Ammon's horn (tissue), 1 donor: ENCODE measurements at places on chromosomes 4 and X.
A peak's percentile ranks its signal among the peaks of the same experiment; 100 is the strongest.

- no peak for DNase-seq
Observed at GRCh38 chrX:39616098-39616729, 481.5 kb downstream of the BCOR start.

GRCh38 chr4:144449611-144450010, 196.3 kb upstream of the HHIP start:
- DNase-seq = no peak

DNA sequence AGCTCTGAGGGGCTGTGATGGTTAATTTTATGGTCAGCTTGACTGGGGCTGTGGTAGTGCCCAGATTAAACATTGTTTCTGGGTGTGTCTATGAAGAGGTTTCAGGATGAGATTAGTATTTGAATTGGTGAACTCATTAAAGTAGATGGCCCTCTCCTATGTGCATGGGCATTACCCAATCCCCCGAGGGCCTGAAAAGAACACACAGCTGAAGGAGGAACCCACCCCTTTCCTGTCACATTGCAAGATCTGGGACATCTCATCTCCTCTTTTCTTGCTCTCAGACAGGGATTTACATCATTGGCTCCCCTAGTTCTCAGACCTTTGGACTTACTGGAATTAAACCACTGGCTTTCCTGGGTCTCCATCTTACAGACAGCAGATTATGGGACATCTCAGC, 29.4 kb upstream of the NDP start:
- no peak for DNase-seq

- no peak for DNase-seq
Observed at GRCh38 chr4:113707048-113707447, 54.5 kb downstream of the CAMK2D start.

GRCh38 chrX:46876901-46877300, 35.3 kb upstream of the JADE3 start:
- DNase-seq = peak; percentile 2

DNA sequence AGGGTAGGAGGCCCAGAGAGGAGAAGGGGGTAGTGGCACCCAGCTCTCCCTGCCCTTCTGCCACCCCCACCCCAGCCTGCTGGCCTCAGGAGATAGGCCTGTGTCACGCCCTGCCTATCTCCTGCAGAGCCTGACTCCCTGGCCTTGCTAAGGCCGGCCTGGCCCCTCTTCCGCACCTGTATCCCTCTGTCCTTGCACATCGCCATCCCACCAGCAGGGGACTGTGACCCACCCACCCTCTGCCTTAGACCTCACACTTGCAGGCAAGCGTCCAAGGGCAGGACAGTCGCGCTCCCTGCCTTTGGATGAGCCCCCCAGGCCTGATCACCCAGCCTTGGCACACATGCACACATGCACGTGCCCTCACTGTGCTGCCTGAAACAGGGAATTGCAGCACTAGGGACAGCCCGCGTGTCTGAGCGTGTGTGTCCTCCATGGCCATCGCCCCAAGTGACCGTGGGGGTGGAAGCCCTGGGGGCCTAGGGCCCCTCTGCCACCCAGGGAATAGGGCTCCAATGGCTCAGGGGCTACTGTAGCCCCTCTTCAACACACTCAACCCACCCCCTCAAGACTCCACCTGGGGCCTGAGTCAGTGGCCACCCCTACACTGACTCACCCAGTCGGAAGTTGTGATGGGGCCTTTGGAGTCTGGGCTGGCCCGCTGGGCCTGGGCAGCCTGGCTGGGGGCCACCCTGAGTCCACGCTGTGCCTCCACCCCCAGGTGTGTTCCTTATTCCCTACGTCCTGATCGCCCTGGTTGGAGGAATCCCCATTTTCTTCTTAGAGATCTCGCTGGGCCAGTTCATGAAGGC, 2.1 kb downstream of the SLC6A8 start:
- no peak for DNase-seq

DNA sequence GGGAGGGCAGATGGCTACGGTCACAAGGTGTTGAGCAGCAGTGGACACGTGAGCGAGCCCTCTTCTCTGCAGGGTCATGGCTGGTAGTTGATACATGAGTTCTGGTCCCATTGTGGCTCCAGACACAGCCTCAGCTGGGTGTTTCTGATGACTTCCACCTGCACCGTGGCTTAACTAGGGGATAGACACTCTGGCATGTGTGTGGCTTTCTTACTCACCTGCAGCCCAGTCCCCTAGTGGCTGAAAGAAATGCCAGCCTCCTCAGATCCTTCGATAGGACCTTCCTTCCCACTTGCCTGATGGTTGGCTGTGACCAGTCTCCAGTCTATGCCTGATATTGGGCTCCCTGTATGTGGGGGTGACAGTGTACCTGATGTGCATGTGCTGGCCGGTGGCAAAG, 5.0 kb downstream of the GPR78 start:
- no peak for DNase-seq

- no peak for DNase-seq
Observed at GRCh38 chr4:99404595-99405287, 30.4 kb downstream of the ADH7 start.

- no peak for DNase-seq
Observed at GRCh38 chrX:106897259-106897658, 5.9 kb downstream of the RIPPLY1 start.

- DNase-seq = no peak
Observed at GRCh38 chrX:34218063-34218462, 85.9 kb upstream of the FAM47A start.

DNA sequence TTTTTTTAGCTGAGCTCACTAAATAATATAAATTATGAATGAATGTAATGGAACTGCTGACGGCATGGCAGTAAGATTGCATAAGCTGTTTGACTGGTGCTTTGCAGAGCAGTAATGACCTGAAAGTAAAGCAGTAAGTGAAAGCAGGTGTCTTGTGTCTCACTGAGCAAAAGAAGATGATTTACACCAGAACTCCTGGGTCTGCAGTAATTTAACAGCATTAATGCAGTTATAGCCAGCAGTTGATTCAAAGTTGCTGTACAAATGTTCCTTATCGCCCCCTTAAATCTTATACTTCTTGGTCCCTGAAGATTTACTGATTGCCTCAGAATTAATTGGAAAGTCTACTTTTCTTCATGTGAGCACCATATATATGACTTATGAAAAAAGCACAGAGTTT, 187.7 kb downstream of the DCTD start:
- DNase-seq = no peak

DNA sequence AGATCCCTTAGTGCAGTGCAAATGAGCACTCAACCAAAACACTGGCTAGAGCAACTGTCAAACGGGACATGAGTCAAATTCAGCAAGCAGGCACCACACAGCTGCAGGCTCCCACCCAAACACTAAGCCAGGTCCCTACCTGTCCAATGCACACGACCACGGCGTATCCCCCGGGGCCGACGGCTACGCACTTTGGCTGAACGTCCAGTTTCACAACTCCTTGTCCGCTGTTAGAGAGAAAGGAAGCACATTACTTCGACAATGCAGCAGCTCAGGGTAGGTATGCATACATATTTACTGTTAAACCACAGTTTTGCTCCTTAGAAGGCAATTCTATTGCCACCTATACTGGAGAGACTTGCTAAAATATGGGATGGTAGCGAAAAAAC, 35.4 kb downstream of the WDR1 start:
- DNase-seq = no peak

DNA sequence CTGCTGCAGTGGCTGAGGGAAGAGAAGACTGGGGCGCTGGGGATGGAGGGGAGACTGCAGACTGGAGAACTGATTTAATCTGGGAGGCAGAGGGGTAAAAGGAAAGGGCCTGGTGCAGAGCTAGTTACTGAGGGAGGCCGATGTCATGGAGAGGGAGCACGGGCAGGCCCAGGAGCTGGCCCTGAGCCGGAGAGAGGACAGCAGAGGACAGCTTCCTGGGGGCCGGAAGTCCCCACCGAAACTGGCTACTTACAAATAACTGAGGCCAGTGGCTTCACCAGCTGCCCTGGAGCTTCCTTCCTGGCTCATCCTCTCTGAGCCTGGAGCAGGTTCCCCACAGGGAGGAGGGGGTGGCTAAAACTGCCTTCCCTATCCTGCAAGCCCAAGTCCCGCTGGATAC, 26.9 kb downstream of the NSG1 start:
- DNase-seq = no peak

- no peak for DNase-seq
Observed at GRCh38 chr4:24472161-24472510, 112.2 kb downstream of the DHX15 start.

- no peak for DNase-seq
Observed at GRCh38 chr4:89582756-89583505, 254.0 kb downstream of the SNCA start.

- no peak for DNase-seq
Observed at GRCh38 chrX:758917-759316, 128.3 kb downstream of the SHOX start.

DNA sequence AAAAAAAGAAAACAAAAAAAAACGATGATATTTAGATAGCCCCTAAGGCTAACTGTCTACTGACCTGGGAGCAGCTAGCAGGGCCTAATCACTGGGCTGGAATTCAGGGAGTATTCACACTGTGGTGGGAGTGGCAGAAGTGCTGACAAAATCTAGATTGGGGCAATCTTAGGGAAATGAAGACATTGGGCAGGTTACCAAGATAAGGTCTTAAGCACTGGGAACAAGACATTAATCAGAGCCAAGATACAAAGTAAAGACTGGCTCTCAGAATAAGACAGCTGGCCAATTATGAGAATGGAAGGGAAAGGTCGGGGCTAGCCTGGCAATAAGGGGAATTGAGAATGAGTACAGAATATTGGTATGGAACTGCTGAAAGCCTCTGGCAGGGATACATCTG, 100.2 kb upstream of the GRIA3 start:
- no peak for DNase-seq

DNA sequence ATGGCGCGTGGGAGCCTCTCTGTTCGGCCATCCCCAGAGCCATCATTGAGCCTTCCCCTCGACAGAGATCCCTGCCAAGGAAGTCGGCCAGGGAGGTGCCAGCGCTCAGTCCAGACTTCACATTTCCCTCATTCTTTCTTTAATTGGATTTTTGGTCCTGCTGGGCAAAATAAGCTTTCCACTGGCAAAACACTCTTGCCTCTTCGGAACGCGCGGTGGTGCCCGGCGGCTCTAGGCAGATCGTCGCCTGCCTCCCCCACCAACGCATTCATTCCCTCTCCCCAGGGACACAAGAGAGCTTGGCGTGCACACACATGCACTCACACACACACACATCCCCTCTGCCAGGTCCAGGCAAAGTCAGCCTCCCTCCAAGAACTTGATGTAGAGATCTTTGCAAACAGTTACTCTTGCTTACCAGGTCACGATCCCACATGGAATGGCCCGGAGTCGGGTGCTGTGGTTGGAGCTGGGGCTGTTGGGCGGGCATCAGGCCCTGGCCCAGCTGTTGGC, 257.1 kb downstream of the BCOR start:
- peak; percentile 22 for DNase-seq

DNA sequence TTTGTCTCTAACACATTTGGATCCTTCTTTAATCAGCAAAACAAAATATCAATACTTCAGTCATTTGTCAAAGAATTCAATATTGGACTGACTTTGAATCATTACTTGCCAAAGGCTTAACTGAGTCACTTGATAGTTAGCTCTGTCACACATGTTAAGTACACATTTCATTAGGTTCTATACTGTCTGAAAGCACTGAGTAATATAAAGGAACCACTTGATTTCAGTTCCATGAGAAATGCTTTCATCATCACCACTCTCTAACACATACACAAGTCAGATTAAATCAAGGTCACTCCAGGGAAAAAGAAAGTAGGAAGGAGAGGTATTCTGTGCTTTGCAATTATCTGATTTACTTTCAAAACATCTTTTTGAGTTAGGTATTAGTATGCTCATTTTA, 1233.1 kb downstream of the C4orf33 start:
- DNase-seq = no peak

- DNase-seq = no peak
Observed at GRCh38 chrX:2397229-2398063, 103.3 kb downstream of the DHRSX start.

- DNase-seq = no peak
Observed at GRCh38 chr4:47104986-47105385, 73.6 kb downstream of the GABRB1 start.

DNA sequence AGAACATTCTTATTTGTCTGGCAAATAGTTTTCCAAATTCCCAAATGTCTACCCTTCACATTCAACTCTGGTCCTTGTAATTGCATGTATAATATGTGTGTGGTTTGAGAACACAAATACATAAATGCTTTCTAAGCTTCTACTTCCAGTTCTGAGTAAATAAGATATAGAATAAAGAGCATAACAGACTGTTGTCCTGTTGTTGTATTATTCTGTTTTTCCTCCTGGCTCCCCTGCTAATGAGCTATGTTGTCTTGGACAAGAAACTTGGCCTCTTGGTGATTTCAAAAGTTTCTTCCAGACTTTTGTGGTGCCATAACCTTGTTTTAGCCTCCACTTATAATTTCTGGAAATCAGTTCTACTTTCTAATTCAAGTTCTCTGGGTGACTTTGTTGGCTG, 75.3 kb upstream of the USP38 start:
- no peak for DNase-seq

GRCh38 chrX:23731951-23732350, 11.1 kb downstream of the ACOT9 start:
- DNase-seq = no peak

GRCh38 chrX:132071254-132071653, 48.2 kb downstream of the STK26 start:
- DNase-seq = no peak

DNA sequence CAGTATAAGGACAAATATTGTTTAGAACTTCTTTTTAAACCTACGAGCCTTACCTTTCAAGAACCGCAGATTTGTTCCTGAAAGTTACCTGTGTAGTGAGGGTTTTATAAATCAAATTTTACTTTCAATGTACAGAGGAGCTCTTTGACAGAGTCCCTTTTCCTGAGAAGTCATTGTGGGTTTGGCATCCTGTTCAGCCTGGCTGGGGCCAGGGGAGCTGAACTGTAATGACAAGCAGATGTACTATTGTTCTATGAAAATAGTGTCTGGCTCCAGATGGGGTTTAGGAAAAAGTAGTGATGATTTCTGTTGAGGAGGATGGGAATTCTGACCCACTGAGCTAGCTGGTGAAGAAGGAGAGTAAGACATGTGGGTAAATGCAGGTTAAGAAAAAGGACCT, 196.2 kb upstream of the PGRMC2 start:
- no peak for DNase-seq
